Head of caudate nucleus (tissue), 42 donors: ENCODE measurements at places on chromosomes 2 and 18.

GRCh38 chr2:17476830-17477229 is 41.4 kb downstream of the RAD51AP2 start:
- DNase-seq = no peak

DNA sequence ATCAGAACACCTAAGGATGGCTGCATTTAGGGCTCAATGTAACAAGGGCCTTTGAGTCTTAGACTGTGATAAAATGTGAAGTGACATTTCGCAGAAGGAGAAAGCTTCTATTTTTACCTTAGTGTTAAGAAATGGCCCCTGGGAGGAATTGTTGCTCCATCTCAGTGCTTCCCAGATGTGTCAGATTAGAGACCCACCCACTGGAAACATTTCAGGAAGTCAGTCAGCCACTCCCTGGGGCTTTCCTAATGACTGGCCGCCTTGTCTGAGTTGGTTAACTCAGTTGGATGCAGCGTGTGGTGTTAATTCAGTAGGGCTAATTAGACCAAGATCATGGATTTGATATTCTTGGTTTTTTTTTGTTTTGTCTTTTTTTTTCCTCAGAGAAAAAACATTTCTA is 355.9 kb downstream of the PIK3C3 start:
- DNase-seq = no peak

DNA sequence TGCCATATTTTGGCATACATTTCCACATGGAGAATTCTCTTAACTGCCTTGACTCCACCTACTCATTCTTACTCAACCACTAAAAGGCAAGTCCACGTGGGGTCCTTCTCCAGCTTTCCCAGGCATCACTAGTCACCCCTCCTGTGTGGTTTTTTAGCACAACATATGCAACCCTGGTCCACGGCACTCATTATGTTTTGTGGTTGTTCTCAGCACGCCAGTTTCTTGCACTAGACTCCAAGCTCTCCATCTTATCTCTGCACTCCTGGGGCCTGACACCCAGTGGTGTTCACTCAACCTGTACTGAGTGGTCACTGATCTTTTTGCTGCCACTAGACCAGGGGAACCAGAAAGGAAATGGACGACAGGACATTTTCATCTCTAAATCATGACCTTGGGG is 18.0 kb downstream of the MARCHF4 start:
- DNase-seq = no peak

- DNase-seq = peak; percentile 77
Measured at GRCh38 chr2:95079199-95079683, 42.4 kb downstream of the MRPS5 start.

DNA sequence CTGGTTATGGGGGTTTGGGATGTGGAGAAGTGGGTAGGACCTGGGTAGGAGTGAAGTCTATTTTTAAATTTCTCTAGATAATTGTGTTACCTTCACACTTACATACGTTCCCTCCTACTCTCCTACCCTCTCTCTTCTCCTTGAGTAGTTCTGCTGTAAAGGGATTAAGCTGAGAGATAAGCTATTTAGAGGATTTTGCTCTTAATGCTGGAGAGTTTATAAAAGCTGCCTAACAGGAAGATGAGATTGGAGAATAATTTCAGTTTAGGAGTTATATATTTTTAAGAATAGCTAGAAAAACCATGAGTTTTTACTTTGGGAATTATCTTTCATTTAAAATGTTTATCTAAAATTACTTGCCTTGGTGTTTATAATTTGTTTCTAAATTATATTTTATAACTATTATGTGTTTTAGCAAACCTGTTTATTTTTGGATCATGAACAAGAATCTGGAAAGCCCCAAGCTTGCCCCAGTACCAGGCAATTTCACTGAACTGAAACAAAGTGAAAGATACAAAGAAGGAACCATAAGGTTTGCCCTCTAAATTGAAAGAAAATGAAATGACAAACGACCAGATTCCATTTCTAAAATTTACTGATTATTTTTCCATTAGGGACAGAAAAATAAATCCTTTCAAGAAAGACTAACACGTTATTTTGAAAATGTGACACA is 101.5 kb downstream of the ZNF532 start:
- no peak for DNase-seq

DNA sequence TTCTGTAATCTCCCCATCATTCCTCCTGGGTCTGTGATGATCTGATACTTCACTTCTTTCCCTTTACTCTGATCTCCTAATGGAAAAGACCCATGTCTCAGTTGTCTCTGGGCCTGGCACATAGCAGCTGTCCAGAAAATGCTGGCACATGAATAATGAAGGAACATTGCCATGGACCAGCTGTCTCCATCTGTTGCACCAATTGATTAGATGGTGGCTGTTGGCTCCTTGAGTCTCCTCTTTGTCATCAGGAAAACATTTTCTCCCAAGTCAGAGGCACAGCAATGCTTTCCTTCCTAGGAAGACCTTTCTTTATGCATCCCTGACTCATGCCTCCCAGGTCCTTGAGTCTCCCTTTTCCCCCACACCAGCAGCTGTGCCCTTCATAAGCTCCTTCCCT is 286.2 kb upstream of the CXCR4 start:
- no peak for DNase-seq

GRCh38 chr2:159989249-159989648 is 73.2 kb downstream of the PLA2R1 start:
- no peak for DNase-seq

DNA sequence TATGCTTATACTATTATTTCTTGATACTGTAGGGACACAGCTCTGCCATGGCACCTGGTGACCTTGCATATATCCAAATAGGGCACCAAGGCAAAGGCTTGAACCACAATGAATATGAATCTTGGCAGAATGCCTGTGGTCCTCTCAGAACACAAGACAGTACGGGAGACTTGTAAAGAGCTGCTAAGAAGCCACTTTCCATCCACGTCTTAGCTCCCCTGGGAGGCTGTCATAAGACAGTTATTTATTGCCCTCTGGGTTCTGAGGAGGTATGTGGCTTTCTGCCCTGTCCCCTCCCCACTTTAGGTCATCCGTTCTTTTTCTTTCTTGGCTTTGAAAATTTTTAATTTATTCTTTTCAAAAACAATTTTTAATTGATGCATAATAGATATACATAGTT is 29.8 kb upstream of the MRPL33 start:
- DNase-seq = no peak

- peak; percentile 57 for DNase-seq
Measured at GRCh38 chr18:48030616-48031480, 100.4 kb upstream of the SMAD2 start.
